CD8-positive, alpha-beta T cell (primary cell): ENCODE measurements at places on chromosomes 3 and 15.

DNA sequence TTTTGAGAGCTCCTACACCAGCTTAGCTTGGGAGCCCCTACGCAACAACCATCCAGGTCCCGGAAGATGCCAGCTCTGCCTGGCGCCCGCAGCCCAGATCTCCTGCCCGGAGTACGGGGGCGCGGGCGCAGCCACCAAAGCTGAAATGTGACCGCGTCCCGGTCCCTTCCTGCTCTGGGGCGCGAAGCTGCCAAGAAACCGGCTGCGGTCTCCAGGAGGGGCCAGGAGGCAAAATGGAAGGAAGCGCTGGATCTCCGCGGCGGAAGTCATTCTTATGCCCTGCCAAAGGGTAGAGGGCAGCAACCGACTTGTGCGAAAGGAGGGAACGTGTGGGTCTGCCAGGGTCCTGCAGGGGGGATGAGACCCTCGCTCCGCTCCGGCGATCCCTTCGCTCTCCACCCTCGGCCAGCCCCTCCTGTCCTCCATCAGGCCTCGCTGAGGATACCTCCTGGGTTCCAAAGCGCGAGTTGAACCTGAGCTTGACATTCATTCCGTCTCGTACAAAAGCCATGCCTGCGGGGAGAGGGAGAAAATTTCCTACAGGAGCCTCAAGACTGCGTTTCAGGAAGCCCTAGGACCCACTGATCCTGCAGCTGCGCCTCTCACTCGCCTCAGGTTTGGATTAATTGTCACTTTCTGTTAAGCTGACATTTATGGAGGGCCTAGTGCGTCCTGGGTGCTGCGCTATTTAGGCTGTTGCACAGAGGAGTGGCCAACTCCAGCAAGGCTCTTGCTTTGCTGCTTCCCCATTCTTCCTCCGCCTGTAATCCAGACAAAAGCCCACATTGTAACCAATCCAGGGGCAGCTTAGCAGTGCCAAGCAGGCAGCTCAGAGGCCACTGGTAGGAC lies 98.3 kb upstream of the VGLL3 start:
- no peak for DNase-seq

- no peak for DNase-seq
Measured at GRCh38 chr3:71227270-71227661, 356.3 kb downstream of the FOXP1 start.

- no peak for DNase-seq
Measured at GRCh38 chr3:55622733-55623132, 135.6 kb upstream of the WNT5A start.

GRCh38 chr3:53677413-53677812 lies 168.8 kb downstream of the CHDH start:
- no peak for DNase-seq

- no peak for DNase-seq
Measured at GRCh38 chr15:41911691-41912345, 18.0 kb upstream of the SPTBN5 start.

DNA sequence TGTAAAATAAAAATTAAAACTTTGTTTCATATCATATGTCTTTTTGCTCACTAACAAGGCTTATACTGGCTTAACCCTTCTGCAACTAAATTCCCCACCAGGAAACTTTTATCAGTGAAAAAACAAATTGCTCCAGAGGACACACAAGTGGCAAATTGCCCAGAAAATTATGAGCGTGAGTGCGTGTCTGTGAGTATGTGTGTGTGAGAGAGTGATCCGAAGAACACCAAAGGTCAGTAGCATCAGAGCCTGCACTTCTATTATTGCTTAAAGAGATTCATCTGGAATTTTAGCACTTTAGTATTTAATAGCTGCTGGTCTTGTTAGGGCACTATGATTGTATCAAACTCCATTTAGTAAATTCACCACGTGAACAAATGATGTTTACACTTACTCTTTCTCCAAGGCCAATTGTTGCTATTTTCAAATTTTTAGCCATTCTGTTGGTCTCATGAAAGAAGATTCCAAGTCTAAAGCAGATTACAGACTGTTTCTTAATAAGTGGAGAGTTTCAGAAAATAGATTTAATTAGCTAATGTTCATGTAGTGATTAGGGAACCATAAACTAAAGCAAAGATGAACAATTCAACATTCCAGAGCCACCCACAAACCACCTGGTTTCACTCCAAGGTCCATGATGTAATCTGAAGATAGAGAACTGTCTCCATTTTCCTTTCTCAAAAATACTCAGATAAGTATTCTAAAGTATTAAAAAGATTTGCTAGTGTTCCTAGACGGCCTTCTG lies 91.1 kb upstream of the IL12A start:
- DNase-seq: no peak
